ENCODE measurements at places on chromosomes 2 and 18.

- peak; percentile 73 for DNase-seq
These were observed 30.1 kb downstream of the INO80C start for GRCh38 chr18:35467624-35468016.

DNA sequence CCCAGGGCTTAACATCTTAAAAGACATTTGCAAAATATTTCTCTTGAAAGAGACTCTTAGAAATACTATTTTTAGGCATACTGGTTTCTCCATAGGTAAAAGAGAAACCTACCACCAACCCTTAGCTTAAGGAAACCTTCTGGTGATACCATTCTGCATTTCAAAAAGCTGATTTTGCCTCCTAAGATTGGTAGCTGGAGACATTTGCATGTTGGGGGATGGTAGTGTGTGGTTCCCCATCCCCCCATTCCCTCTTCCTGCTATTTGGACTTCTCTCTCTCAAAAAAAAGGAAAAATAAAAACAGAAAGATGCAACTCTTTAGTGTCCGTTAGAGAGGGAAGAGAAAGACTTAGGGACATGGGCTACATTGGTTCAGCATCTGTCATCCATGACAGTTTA is 4.2 kb downstream of the LRRTM1 start:
- no peak for DNase-seq

DNA sequence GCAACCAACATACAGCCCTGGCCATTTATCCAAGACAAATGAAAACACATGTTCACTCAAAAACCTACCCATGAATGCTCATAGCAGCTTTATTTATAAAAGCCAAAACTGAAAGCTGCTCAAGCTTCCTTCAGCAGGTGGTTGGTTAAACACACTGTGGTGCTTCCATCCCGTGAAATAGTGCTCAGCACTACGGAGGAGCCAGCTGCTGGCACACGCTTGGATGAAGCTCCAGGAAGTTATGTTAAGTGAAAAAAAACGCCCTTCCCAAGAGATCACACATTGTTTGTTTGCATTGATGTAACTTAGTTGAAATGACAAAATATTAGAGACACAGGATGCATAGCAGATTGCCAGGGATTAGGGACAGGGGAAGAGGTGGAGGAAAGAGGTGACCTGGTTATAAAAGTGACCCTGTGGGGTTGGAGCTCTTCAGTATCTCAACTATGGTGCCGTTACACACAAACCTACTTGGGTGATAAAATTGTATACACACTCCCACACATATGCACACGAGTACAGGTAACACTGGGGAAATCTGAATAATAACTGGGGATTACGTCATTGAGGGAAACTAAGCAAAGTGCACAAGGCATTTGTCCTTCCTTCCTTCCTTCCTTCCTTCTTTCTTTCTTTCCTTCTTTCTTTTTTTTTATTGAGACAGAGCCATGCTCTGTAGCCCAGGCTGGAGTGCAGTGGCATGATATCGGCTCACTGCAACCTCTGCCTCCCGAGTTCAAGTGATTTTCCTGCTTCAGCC is 6.2 kb upstream of the ALPG start:
- DNase-seq, result no peak

DNA sequence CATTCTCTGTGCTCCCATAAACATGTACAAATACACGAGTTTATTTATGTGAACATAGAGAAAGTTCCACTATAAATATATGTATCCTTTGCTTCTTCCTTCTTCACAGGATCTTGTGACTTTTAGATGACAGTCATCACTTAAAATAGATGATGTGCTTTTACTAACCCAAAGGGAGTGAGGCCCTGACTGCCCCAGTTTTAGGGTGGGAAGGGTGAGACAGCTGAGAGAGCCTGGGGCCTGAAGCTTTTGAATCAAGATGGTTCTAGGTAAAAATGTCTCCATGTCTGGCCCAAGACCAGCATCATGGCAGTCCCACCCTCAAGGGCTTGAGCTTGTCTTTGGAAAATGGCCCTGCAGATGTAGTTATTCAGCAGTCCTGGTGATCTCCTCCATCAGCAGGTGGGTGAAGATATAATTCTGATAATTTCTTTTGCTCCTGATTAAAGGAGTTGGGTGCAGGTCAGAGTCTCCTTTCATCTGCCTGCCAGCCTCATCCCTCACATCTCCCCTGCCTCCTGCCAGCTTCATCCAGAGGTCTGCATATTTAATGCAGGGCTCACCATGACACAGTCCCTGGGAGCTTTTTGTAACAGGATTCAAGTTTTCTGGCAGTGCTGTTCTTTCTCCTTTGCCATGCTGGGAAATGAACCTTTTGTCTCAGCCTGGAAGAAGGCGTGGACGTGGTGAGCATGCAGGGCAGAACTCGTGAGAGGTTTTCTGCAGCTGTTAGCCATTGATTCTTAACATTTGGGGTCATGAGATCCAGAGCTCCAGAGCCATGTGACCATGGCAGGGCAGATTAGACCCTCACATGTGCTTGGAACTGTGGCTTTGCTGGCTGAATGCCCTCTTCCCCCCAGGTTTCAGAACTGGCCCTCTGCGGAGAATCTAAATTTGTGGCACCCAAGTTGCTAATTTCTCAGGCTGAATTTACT is 2.7 kb downstream of the HRH4 start:
- no peak for DNase-seq

DNA sequence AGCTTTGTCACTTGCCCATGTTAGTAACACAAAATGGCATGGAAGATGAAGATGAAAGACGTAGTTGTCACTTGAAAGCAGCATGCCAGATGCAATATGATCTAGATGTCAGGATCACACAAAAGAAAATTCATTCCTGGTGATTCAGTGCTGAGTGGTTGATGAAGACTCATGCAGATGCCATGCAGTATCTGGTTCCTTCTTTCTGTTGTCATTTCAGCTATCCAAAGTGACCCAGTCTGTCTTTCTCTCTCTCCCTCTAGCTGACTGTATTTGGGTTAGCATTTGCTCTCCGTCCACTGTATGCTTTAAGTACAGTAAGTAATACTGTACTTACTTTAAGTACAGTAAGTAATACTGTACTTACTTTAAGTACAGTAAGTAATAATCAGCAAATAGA is 50.4 kb downstream of the TTN start:
- DNase-seq, result no peak

DNA sequence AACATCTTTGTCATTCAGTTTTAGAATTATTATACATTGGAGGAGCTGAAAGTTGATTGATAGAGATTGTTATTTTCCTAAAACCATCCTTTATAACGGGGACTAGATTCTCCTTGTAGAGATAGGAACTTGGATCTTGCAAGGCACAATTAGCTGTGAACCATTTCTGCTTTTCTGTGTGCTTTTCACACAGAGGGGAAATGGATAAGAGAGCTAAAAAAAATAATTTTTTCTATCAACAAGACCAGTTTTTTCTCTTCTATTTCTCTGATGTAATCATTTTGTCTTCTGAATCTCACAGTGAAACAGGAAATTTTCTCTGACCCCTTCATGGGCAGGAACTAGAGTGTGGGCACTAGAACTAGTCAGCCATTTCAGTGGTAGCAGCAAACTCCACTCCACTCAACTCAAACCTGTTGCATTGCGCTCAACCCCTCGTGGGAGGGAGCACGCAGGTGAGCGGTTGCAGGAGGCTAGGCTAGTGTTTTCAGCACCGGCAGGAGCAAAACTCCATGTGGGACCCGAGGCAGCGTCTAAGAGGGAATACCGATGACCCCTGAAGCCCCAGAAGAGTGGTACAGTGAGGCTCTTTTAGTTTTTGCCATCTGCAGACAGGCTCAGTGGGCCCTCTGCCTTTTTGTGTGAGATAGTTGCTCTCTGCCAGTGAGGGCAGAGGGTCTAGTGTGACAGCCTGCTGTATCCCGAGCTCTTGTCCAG is 24.0 kb upstream of the SLC39A10 start:
- DNase-seq, result no peak

- no peak for DNase-seq
These were observed 639.9 kb upstream of the PIK3C3 start for GRCh38 chr18:41315134-41315533.

DNA sequence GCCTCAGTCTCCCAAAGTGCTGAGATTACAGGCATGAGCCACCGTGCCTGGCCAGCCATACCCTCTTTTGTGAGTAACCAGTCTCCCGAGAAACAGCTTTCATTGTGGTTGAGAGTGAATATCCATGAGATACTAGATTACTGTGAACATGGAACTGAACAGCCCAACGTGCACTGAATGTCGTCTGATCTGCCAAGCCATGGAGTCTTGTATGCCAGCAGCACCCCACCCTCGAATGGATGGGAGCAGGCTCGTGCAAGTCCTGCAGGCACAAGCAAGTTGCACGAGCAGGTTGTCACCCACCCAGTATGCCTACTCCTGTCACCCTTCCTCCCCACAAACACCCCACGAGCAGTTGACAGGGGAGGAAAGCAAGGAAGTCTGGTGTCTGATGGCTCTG is 36.5 kb upstream of the TFCP2L1 start:
- DNase-seq, result no peak

DNA sequence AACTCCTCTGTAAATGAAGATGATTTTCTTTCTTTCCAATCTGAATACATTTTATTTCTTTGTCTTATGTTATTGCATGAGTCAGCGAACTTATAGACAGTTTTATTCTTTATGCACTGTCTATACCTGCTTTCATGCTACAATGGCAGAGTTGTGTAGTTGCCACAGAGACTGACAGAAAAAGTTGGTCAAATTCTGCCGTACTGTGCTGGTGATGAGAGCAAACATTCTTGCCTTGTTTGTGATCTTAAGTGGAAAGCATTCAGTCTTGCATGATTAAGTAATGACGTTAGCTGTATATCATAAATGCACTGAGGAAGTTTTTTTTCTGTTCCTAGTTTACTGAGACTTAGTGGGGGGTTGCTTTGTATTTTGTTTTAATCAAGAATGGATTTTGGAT is 32.9 kb downstream of the ZC3H15 start:
- no peak for DNase-seq

- no peak for DNase-seq
These were observed 40.5 kb downstream of the PTPRM start for GRCh38 chr18:7607540-7608173.

- no peak for DNase-seq
These were observed 163.6 kb upstream of the RBMS1 start for GRCh38 chr2:160657196-160657595.

DNA sequence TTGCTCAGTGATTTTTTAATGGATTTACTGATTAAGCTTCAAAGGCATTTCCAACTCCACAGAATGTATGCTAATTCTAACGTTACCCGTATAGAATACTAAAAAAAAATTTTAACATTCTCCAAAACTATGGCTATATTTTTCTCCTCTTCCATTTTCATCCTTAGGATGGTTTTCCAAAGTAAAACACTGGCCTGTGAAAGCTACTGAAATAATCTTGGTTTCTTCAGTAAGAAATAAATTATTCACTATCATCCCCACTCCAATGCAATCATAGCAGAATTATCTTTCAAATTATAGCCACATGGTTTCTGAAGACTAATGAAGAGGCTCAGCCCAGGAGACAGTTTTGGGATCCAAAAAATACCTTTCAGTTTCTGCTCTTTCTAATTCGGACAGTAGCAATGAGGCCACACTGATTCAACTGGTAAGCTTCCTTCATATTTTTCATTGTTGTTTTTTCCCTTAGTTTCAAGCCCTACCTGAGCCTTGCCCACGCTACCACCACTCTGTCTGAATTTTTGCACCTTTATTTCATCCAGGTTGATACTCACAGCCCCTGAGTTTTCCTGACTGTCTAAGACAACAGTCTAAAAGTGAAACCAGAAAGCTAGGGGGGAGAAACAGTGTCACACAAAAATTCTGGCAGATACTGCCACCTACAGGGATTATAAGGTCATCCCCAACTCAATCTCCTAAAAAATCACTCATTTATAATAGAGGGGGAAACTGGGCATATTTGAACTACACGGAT is 887.9 kb downstream of the NRXN1 start:
- peak; percentile 2 for DNase-seq

DNA sequence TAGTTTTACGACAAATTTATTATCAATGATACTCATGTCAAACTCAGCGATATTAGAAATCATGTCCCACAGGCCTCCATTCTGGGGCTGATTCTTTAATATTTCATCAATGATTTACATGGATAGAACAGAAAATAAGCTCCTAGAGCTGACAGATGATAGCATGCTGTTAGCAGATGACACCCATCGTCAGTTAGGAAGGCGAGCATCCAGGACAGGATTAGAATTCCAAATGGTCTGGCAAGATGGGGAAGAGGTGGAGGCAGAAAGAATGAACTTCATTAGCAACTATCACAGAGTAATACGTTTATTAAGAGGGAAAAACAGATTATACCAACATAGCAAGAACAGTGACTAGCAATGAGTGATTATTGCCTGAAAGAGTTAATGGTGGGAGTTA is 46.2 kb upstream of the ACVR1 start:
- no peak for DNase-seq

DNA sequence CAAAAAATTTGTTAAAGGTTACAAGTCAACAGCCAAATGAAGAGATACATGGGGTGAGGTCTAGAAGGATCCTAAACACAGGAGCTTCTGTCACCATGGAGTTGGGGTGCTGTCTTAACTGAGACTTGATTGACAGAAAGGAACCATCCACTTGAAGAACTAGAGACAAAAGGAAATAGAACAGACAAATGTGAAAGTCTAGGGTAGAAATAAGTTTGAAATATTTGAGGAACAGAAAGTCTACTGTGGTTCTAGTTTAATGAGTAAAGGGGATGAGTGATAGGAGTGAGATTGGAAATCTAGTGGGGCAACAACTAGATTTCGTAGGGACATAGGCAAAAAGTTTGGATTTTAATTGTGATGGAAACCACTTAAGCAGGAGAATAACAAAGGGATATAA is 18.7 kb downstream of the RBBP8 start:
- no peak for DNase-seq

GRCh38 chr2:196808083-196808665 is 981 bp downstream of the C2orf66 start:
- DNase-seq, result no peak

DNA sequence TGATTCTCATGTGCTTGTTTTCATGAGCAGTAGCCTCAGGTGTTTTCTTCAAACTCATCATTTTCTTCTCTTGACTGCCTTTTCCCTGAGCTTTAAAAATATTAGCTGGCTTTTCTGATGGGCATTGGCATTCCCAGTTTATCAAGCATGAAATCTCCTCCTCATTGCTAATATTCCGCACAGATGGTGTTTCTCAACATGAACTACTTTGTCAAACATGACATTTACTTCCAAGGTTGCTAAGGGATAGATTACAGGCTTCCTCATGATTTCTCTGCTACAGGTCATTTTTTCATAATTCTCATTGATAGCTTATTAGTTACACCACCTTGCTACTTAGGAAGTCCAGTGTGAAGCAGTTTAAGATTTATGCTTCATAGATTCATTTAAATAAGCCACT is 1116.9 kb upstream of the CNTNAP5 start:
- DNase-seq, result no peak

DNA sequence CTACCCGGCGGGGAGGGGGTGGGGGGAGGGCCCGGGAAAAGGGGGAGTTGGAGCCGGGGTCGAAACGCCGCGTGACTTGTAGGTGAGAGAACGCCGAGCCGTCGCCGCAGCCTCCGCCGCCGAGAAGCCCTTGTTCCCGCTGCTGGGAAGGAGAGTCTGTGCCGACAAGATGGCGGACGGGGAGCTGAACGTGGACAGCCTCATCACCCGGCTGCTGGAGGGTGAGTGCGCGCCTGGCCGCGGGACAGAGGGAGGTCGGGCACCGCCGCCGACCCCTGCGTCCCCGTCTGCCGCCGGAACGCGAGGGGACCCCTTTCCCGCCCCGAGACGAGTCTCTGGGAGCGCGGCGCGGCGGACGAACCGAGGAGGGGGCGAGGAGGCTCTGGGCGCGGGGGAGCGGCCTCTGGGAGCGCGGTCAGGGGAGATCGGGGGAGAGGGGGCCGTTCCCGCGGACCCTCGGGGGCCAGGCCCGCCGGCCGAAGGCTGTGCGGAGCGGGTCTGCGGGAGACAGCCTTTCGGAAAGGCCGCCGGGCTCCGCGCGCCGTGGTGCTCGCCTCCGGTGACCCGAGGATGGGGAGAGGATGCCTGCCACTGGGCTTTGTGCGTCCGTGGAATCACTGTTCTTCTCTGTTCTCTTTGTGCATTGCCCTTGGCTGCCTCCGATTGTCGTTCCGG is 463 bp downstream of the PPP1CB start:
- peak; percentile 41 for DNase-seq

All from germinal center (tissue), 1 donor.